ENCODE measurements at places on chromosomes 1 and 21.
A peak's percentile ranks its signal among the peaks of the same experiment; 100 is the strongest.

DNA sequence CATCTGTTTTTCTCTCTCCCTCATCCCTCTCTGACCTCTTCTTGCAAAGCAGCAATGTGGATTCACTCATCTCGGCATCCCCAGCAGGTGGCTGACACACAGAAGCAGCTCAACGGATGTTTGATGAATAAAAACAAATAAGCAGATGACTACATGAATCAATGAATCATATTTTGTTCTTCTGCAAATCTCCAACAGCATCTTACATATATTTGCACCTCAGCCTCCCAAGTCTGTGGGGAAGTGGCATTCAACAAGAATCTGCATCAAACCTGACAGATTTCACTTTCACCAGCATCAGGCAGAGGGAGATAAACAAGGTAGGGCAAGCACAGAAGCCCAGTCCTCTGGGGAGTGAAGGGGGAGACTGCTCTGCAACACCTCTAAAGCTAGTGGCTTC, 34.0 kb downstream of the CAPN8 start:
- no peak for DNase-seq

DNA sequence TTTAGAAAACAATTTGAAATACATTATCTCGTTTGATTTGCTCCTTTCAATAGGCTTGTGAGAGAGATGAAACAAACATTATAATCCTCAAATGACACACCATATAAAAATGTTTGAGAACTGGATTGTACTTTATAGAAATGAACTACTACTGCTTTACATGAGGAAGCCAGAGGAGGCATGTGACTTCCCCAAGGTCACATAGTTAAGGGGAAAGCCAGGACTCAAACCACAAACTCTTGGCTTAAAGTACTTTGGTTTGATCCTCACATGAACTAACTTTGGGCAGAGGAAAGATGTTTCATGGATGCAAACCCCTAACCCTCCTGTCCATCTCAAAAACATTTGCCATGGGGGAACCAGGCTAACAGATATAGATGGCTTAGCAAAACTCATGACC, 4.7 kb downstream of the ARHGEF11 start:
- no peak for DNase-seq

DNA sequence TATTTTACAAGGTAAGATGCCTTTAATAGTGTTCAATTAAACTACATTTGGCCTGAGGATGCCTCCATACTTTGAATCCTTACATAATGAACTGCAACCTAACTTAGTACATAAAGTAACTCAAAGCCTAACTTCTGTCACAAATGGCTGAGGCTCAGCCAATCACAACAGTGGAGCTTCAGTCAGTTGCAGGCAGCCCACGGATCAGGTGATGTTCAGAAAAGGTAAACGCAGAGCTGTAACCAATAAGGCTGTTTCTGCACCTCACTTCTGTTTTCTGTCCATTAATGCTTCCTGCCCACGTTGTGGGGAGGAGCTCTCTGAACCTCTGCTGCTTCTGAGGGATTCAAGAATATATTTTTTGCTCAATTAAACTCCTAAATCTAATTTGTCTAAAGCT, 94.8 kb upstream of the KIAA0040 start:
- peak; percentile 12 for DNase-seq

DNA sequence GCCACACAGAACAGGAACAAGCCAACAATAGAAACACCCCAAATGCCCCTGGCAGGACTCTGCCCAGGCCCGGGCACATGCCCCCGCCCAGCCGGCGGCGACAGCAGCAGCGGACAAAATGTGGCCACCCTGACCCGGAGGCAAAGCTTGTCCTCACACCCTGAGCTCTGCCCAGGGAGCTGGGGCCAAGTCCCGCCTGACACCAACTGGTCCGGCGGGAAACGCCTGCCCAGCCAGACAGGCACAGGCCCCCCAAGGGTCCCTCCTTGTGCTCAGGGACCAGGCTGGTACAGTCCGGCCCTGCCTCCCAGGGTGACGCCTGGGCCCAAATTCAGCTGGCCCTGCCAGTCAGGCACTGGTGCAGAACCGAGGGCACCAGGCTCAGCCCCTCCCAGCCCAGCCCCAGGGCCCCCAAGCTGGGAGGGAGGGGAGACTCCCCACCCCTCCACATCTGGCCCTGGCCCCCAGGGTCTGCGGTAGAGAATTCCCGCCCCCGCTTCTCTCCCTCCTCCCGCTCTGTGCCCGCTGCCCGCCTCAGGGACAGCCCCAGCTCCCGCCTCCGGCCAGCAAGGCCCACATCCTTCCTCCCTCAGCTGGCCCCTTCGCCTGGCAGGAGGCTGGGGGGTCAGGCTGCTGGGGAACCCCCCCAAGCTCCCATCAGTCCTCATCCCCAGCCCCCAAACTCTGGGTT, 2.0 kb downstream of the AHDC1 start:
- DNase-seq: no peak

DNA sequence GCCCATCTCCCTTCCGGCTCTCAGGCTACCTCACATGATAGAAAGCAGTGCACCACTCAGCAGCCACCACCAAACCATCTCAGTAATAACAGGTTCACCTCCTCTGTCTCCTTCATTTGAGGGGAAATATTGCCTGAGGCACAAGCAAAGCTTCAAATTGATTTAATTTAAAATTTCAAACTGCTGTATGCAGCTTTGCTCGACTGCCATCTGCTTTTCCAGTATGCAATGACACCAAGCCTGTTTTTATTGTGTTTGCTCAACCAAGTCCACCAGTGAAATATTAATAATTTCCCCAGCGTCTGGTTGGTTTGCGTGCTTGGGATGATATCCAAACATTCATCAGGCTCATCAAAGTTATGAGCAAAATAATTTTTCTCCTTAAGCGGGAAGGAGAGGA, 552.4 kb upstream of the DAB1 start:
- no peak for DNase-seq

DNA sequence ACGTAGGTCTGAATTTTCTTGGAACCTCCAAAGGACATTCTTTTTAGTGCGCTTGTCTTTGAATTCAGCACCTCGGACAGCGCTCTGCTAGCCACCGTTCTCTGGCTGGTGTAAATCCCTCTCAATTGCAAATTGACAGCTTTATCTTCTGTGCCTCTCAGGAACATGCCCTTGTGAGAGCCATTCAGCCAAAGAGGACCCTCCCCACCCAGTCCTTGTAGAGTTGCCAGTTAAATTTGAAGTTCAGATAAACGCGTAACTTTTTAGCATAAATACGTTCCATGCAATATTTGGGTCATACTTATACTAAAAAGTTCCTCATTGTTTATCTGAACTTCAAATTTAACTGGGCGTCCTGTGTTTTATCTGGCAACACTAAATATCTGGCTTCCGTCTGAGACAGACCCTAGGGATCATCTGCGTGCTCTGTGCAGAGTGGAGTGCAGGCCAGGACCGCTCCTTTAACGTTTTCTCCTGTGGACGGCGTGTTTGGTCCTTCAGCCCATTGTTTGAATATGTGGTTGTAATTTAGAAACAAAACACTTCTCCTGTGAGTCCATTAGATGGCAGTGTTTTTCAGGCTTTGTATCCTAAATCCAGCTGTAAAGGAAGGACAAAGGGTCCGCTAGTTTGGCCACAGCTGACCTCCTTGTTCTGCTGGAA, 7.0 kb downstream of the KCNAB2 start:
- DNase-seq: peak; percentile 50

DNA sequence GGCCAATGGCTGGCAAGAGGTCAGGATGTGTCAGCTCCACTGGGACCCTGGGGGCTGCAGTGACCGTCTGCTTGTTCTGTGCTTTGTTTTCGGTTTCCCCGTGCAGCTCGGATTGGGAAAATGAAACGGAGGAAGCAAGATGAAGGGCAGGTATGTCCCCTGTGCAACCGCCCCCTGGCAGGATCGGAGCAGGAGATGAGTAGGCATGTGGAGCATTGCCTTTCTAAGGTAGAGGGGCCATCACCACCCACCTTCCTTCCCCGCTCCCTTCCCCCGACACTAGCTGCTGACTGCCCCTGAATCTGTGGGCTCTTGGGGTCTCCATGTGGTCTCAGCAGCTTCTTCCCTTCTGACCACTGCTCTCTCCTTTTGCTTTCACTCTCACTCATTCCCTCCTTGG, 38.8 kb downstream of the TMEM53 start:
- DNase-seq: no peak

DNA sequence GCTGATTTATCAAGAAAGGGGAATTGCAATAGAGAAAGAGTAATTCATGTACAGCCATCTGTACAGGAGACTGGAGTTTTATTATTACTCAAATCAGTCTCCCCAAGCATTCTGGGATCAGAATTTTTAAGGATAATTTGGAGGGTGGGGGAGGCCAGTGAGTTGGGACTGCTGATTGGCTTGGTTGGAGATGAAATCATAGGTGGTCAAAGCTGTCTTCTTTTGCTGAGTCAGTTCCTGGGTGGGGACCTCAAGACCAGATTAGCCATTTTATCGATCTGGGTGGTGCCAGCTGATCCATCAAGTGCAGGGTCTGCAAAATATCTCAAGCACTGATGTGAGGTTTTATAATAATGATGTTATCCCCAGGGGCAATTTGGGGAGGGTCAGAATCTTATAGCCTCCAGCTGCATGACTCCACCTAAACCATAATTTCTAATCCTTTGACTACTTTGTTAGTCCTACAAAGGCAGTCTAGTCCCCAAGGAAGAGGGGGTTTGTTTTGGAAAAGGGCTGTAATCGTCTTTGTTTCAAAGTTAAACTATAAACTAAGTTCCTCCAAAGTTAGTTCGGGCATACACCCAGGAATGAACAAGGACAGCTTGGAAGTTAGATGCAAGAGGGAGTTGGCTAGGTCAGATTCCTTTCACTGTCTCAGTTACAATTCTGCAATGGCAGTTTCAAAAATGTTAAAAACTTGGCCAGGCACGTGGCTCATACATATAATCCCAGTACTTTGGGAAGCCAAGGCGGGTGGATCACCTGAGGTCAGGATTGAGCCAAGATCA, 16.9 kb upstream of the RAB3B start:
- no peak for DNase-seq

GRCh38 chr1:63200676-63201075, 121.7 kb upstream of the FOXD3 start:
- no peak for DNase-seq

DNA sequence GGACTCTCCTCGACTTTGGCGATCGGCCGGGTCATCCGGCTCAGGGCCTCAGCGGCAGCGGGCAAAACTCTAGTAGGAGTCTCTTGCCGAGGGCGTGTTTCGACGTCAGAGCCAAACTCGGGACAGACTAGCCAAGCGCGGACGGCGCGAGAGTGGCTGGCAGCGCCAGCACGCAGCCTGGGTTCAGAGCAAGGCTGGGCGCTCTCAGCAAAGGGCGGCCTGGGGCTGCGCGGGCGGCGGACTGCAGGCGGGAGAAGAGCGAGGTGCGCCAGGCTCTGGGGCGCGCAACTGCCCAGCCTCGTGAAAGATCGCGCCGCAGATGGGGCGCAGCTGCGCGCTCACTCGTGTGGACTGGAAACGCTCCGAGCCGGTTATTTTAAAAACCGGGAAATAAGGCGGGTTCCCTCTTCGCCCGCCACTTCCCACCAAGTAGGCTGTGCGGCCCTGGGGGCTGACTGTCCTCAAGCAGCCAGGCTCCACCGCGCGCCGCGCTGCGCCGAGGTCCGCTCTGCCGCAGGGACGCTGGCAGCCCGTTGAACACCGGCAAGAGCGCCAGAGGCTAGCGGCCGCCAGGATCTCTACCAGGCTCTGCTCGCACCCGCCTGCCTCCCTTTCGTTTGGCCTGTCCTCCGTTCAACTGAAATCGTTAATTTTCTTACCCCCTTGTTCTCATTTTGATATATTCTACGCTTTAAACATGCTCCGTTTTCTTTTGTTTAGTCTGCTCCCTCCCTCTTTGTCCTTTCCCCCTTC, 2.4 kb downstream of the ALX3 start:
- peak; percentile 20 for DNase-seq

DNA sequence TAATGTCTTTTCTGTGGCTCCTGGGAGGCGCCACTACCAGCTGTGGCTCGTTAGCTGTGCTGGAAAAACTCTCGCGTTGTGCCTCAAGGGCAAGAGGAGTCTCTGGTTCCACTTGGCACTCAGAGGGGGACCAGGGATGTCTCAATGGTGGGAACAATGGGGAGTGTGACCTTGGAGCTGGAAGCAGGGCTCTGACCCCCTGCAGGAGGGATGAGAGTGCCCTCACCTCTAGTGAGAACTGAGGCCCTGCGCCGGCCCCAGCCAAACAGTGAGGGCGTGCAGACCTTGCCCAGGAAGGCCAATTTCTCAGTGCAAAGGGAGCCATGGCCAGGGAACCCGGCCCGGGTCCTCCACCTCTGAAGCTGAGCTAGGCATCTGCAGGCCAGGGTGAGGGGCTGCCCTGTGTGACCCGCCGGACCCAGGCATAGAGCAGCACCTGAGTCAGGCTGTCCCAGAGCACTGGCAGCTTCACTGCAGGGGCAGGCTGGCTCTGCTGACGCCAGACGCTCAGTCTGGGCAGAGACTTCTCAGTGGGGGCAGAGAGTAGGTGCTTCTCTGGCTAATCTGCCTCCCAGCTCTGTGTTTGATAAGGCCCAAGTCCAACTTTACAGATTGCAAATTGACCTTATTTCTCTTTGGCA, 1.8 kb downstream of the RD3 start:
- DNase-seq: no peak

DNA sequence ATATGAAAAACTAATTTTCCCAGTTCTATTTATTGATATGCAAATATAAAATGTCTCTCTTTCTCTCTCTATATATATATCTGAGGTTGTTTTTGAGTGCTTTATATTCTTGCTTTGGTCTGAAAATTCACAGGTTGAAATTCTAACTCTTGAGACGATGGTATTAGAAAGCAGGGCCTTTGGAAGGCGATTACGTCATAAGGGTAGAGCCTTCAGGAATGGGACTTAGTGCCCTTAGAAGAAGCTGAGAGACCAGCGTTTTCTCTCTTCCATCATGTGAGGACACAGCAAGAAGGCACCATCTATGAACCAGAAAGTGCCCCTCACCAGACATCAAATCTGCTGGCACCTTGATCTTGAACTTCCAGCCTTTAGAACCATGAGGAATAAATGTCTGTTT, 57.4 kb upstream of the PAXBP1 start:
- DNase-seq: no peak

GRCh38 chr1:74748960-74749359, 16.0 kb downstream of the TYW3 start:
- DNase-seq: no peak

DNA sequence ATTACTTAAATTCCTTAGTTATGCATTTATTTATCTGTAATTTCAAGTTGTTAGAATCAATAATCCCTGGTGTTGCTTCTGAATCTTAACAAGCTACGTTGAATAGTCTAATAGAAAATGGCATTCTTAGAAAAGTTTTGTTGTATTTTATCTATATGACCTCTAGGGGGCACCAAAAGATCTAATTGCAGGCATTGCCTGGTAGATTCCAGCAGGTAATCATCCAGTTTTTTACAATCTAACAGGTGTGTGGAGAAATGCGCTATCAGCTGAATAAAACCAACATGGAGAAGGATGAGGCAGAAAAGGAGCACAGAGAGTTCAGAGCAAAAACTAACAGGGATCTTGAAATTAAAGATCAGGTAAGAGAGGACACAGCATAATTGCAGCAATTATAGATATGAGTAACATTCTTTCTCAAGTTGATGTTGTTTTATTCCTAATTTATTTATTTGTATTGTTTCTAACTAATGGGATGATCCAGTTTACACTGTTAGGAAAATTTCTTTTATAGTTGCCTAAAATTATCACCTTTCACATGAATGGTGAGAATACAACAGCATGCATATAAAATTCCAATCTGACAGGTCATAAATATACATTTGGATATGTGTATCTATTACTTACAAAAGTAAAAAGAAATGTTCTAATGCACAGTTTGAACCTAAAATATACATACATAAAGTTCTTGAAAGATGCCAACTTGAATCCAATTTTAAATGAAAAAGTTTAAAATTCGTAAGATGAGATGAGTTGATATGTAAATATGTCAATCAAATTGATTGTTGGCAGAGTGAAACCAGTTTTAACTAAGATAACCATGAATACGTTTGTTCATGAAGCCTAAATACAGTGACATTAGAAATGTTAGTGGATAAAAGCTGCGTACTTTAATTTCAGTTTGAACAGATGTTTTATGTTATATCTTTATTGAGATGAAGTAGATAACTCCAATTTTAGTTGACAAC, 88.4 kb downstream of the SDCCAG8 start:
- DNase-seq: no peak

Measured in stimulated activated CD4-positive, alpha-beta T cell treated with anti-CD3 and anti-CD28 coated beads, Interleukin-15, amount 100 ng/mL, for 24 hours (primary cell).